ENCODE measurements at places on chromosomes 4 and X. TPM values are rescaled to one million over a fixed set of nuclear protein-coding genes. Genes with fewer than 3 reads are reported as not detected.

RRH gene
- 0.26 TPM for total RNA-seq

KLKB1 gene
- total RNA-seq: not detected

DNA sequence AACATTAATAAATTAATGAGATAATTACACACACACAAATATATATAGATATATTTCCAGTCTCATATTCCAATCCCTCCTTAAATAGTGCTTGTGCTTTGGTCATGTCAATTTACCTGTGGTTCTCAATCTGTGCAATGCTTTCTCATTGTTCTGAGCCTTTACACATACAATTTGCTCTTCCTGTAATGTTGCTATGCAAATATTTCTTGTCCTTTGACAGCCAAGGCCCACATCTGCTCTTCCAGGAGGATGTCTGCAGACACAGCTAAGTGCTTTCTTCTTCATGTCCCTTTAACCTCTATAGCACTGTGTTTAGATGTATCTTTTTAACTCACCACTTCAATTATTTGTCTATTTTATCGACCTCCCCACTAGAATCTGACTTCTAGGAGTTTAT lies 67.3 kb upstream of the RAPGEF2 start:
- DNase-seq: no peak

SLC38A5 gene
- 247 TPM for total RNA-seq

GRCh38 chr4:116400480-116400879 lies 684.9 kb downstream of the TRAM1L1 start:
- DNase-seq: no peak

MTTP gene
- not detected for total RNA-seq

DNA sequence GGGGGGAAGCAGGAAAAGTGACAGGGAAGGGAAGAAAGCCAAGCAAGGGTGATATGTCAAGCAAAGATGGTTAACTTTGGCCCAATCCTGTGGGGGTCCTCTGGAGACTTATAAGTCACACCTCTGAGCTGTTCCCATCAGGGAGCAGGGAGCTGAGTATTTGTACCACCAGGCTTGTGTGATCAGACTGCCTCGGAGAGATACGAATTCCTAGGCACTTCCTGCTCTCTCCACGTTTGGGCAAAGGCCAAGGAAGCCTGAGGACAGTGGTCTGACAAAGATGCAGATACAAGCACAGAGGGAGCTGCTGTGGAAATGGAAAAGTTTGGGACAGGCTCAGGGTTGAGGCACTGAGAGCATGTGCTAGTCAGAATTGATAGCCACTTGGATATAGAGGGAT lies 10.4 kb upstream of the PPP3CA start:
- no peak for DNase-seq

Data from activated T-cell treated with anti-CD3 and anti-CD28 coated beads, Interleukin-2, amount 50 U/mL, for 4 hours (primary cell).